ENCODE measurements at places on chromosomes 3 and 15.

DNA sequence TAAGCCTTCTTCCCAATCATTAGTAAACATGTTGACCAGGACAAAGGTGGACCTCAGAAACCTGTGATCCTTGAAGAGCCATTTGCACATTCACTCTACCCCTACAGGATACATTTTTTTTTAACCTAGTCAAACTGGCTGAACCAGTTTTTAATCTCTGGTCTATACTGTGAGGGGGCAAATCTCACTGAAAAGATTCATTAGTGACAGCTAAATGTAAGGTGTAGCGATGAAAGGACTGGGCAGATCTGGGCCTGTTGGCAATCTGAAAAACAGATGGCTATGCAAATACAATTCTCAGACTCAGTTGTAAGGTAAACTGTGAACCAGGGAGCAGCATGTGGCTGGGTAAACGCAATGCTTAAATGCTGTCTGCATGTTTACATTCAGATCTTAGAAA lies 75.6 kb upstream of the SNTN start:
- peak; percentile 84 for DNase-seq

DNA sequence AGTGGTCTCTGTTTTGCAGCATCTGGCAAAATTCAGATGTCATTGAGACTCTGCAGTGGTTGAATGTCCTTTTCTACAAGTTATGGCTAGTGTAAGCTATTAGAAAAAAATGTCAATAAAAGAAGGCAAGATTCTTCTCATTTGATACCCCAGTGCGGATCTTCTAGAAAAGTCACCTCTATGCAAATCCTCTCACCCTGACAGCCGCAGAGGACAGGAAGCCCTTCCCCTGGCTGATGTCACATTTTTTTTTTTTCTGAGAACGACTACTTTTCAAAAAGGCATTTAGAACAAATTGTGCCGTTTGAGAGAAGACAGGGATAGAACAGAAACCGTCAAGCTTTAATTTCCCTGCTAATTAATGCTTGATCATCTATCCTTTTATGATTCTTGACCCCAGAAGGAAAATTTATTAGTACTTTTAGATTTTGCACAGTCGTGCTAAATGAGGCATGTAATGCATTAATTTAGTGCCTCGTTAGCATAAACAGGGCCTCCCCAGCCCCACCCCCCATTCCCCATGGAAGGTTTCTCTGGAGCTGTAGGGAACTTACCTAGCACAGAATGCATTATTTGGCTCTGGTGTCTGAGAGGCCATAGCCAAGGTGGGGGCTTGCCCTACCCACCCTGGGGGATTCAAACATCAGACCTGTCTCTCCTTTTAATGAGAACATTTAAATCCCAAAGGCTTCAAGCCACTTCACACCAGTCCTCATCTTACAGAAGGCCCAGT lies 183.8 kb downstream of the OPA1 start:
- DNase-seq = no peak

GRCh38 chr3:13598926-13599886 lies 50.3 kb downstream of the FBLN2 start:
- no peak for DNase-seq

- no peak for DNase-seq
Measured at GRCh38 chr15:31434588-31435260, 108.1 kb downstream of the KLF13 start.

GRCh38 chr3:181402347-181402746 lies 309.4 kb upstream of the SOX2 start:
- no peak for DNase-seq

DNA sequence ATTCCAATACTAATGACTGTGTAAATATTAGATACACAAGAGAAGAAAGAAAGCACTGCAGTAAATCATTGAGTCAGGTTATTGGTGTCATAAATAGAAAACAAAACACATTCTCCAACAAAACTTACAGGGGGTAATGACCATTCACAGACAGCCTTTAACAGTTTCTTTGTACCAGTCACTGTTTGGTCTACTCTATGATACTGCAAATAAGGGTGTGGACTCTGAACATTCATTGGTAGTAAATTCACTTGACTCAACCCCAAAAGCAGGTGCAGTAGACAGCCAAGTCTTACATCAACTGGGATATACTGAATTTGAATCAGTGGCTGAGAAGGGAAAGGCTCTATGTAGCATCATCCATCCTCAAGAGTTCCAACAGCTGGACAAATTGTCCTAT lies 463.5 kb downstream of the FOXP1 start:
- DNase-seq = no peak

DNA sequence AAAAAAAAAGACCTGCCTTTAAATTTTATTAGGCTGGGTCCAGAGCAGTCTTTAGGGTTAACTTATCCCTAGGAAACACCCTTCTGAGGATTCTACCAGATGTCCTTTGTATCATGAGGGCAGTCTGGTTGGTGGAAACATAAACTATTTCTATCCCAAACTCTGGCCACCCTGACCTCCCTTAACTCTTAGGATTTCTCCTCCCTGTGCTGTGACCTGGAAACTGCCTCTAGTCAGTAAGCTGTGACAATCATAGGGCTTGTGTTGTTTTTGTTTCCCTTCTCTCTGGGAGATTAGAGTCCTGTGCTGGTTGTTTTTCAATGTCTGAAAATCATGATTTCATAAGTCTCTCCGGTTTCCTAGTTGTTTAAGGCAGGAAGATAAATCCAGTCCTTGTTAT lies 78.1 kb downstream of the TNFAIP8L3 start:
- no peak for DNase-seq

GRCh38 chr3:36792342-36792741 lies 28.0 kb upstream of the DCLK3 start:
- no peak for DNase-seq

DNA sequence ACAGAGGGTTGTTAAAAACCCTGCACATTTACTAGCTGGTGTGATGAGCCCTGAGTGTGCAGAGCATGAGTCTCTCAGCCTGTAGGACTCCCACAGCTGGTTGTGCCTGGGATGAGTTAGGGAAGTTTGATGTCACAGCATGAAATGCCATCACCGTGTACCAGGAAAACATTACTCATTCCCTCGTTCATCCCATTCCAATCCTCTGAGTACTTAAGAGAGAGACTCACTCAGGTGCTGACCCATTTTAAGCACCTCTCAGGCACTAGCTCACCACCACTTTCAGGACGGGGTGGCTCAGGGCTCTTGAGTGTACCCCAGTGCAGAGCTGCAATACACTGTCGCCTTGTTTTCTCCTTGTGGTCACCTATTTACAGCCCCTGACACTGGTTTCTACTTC lies 18.7 kb downstream of the MGLL start:
- no peak for DNase-seq

Measured in NCI-H510A (cell line).